CD4-positive, alpha-beta T cell treated with Interleukin-10 for 1 hour (primary cell): ENCODE measurements at places on chromosomes 11 and 22.

DNA sequence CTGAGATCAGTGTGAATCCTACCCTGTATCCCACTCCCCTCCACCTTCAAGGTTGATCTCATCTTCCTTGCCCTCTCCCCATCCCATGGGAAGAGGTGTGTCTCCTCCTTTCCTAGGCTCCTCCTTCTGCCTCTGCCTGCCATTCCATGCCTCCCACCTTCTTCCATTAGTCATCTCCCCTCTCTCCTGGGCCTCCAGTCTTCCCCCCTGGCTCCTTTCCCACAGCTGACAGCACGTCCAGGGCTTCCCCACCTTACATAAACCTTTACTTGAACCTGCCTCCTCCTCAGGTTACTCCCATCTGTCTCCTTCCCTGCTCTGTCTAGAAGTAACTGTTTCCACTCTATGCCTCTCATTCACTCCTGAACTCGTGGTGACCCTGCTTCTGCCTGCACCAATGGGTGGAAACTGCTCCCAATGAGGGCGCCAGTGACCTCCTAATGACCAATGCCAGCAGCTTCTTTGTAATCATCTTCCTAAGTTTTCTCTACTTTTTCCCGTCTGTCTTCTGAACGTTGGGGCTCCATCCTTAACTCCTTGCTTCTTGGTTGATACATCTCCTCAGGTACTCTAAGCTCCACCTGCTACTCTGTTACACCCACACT, 266.9 kb upstream of the NARS2 start:
- no peak for DNase-seq

- peak; percentile 91 for DNase-seq
Observed at GRCh38 chr22:37607010-37607934, 1.4 kb upstream of the GGA1 start.

DNA sequence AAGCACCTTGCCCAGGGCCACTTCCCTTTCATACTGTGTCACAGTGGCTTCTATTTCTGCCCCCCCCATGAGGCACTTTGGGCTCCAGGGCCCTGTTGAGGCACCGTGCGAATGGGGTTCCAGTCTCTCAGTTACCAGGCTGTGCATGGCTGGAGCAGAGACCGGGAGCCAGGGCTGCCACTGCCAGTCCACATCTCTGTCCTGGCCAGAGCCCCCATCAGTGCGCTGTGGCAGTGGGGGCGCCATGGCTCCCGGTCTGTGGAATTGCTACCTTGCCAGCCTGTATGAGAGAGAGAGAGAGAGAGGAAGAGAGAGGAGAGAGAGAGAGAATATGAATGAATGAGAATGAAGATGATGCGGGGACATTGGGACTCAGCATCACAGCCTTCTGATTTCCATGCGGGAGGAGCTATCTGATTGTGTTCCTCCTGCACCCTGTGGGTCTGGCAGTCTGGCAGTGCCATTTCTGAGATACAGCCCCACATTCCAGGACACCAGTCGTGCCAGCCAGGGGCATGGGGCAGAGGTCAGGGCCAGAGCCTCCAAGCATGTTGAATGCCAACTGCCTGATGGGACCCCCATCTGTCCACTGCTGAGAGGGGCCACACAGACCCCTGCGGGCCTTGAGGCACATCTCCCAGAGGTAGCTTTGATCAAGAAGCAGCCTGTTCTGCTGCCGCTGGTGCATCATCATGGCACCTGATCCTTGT, 279.8 kb downstream of the TBC1D22A start:
- DNase-seq = no peak

GRCh38 chr11:87430821-87431220, 393.1 kb downstream of the TMEM135 start:
- no peak for DNase-seq

DNA sequence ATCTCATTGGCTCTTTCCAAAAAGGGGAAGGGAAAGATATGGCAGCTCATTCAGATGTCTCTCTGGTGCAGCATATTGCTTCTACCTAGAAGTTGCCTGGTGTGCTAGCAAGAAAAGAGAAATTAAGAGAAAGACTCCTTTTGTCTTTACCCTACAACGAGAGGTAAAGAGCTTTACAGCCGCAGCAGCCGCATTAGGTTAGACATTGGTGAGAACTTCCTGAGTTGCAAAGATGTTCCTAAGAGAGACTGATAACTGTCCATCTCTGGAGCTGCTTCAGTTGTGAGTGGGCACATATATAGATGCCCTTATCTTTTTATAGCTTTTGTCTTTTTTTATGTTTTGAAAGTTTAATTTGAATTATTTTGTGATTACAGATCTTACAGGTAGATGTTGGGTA, 80.8 kb upstream of the NNMT start:
- no peak for DNase-seq

DNA sequence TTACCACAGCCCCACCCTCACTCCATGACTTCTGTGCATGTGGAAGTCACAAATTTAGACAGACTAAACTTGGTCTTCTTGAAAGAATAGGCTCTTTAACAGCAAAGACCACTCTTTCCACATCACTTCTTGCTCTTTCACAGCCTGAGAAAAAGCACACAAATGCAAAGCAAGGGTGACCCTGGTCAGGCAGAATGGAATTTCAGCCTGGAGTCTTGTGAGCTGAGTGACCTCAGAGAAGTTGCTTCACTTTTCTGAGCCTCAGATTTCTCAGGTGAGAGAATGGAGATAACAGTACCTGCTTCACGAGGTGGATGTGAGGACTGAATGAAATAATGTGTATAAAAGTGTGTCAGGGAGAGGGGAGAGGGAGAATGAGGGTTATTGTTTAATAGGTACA, 26.8 kb upstream of the LIPT2 start:
- DNase-seq = no peak

DNA sequence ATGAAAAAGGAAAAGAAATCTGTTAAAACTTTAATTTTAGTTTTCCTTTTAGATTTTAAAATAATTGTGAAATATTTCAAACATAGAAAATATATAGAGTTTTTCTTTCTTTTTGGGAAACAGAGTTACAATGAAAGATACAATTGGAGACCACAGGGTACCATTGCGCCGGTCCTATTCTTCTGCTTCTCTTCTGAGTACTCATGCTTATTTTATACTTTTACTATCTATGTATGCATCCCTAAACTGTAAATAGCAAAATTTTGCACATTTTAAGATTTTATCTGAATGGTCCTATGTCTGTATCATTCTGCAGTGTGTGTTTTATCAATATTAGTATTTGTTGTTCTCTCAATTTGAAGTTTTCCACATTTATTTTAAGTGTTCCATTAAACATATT, 65.0 kb downstream of the EHF start:
- DNase-seq = no peak

DNA sequence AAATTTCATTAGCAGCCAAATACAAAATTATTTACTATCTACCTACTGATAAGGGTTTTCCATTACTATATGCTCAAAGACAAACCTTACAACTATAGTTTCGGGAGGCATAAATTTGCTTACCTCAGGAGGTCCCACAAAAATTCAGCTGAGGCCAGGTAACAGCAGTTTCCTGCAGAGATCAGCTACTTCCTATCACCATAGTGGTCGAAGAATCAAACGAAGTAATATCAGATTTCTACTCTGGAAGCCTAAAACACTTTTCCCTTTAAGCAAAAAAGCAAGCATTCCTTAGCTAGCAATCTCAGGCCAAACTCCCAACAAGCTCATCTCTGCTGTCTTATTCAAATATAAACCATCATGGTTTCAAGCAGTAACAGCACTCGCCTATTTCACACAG, 3.1 kb downstream of the NAP1L4 start:
- peak; percentile 12 for DNase-seq

- no peak for DNase-seq
Observed at GRCh38 chr11:66789097-66789890, 53.9 kb upstream of the RCE1 start.

DNA sequence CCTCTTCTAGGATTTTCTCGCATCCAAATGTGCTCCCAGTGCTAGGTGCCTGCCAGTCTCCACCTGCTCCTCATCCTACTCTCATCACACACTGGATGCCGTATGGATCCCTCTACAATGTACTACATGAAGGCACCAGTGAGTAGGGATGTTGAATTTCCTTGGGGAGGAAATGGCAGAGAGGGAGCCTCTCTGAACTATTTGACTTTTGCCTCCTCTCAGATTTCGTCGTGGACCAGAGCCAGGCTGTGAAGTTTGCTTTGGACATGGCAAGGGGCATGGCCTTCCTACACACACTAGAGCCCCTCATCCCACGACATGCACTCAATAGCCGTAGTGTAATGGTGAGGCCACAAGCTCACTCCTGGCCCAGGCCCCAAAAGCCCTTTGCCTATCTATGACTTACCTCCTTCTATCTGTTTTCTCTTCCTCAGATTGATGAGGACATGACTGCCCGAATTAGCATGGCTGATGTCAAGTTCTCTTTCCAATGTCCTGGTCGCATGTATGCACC, 2.5 kb downstream of the TAF10 start:
- no peak for DNase-seq

- DNase-seq = no peak
Observed at GRCh38 chr11:116948391-116948790, 111.0 kb upstream of the APOA1 start.
